Stimulated activated CD4-positive, alpha-beta T cell treated with anti-CD3 and anti-CD28 coated beads, TNF-alpha, amount 100 ng/mL, for 48 hours (primary cell): ENCODE measurements at places on chromosomes 3 and 15.

GRCh38 chr3:57006949-57007419 lies 53.5 kb upstream of the SPATA12 start:
- DNase-seq: no peak

DNA sequence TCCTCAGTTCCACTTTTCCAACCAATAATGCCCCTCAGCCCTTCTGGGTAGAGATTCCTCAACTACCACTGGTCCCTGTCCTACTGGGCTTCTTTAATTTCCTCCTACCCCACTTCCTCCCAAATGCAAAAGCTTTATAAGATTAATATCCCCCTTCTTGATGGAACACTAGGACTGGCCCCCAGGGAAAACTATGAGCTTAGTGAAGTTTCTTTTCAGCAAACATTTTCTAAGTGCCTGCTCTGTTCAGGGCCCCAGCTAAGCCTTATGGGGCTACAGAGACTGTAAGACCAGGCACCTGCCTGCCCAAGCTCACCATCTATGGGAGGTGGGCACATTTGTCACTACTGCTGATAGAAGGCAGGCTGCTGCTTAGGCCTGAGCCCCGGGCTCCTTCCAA lies 79.4 kb downstream of the RPLP1 start:
- DNase-seq: no peak

GRCh38 chr3:171349392-171349791 lies 110.8 kb downstream of the TNIK start:
- no peak for DNase-seq

DNA sequence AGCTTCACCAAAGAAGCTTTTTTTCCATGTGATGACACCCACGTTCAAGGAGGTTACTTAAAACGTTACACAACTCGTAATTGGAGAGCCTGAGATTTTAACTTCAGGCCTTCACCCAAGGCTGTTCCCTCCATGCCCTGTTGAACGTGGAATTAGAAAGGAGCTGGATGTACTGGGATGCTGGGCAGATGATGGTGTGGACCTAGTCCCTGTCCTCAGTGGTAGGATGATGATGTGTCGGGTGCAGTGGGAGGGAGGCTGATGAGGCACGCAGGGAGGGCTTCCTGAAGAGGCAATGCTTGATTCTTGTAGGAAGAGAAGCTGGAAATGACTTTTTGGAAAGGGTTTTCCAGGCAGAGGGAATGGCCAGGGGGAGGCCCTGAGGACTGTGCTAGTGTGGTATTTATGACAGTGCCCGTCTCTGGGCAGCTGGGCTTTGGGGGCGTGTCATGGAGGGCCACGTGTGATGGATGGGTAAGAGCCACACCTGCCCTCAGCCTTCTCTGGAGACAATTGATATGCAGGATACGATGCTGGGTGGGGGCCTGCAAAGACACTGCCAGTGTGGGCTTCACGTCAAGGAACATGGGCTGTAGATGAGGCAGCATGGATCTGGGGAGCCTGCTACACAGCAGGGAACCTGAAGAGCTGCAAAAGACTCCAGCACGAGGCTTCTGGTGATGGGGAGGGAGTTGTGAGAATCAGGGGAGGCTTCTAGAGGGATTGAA lies 15.3 kb downstream of the SYNM start:
- no peak for DNase-seq

- DNase-seq: no peak
These were observed 412.0 kb upstream of the NR2F2 start for GRCh38 chr15:95918525-95918924.

- DNase-seq: no peak
These were observed 52.8 kb downstream of the CLASP2 start for GRCh38 chr3:33665294-33665693.

DNA sequence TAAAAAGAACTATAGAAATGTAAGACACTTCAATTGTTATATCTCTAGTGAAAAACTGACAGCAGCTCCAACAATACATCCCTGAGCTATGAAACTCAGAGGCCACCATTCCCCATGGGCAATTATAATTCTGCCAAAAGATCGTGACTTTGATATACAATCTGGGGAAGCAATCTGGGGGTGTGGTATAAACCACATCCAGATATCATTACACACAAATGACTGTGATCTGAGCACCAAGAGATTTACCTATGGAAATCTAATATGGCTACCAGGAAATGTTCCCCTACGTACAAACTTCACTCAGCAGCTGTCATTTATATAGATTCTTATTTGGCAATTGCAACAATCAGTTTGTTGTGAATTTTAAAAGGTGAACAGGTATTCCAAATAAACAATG lies 110.3 kb downstream of the FRMD5 start:
- no peak for DNase-seq

DNA sequence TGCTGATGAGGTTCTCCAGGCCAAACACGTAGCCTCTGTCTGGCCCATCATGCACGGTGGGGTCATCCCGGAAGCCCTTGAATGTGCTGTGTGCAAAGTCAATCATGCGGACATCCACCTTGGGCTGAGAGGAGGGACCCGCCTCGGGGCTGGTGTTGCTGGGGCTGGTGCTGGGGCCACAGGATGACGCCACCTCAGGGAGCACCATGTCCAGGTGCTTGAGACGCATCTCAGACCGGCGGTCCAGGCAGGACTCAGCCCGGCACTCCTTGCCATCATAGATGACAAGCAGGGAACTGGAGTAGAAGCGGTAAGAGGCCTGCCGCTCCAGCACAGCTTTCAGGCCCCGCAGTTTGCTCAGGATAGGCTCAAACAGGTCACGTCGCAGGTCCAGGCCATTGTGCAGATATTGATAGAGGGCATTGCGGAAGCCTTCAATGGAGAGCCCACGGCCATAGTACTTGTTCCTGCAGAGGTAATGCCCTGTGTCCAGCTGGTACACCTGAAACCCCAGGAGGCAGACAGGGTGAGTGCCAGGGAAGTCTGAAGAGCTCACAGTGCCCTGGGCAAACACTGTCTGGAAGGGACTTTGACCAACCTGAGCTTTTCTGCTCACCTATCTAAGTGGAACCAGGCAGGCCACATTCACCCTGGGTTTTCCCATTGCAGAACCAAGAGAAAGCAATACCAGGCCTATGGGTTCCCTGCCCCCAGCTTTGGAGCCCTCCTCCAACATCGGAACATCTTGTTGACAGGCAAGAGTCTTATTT lies 3.6 kb upstream of the GMPPB start:
- DNase-seq: no peak
